Activated T-cell treated with anti-CD3 and anti-CD28 coated beads, Interleukin-2, amount 50 U/mL, for 72 hours (primary cell): ENCODE measurements at places on chromosomes 4 and X. TPM values are rescaled to one million over a fixed set of nuclear protein-coding genes. Genes with fewer than 3 reads are reported as not detected.

- DNase-seq, result no peak
Measured at GRCh38 chr4:77209936-77210335, 52.9 kb downstream of the CCNG2 start.

Gene ETDC
- not detected for total RNA-seq

Gene BCOR
- total RNA-seq, result 65.5 TPM

DNA sequence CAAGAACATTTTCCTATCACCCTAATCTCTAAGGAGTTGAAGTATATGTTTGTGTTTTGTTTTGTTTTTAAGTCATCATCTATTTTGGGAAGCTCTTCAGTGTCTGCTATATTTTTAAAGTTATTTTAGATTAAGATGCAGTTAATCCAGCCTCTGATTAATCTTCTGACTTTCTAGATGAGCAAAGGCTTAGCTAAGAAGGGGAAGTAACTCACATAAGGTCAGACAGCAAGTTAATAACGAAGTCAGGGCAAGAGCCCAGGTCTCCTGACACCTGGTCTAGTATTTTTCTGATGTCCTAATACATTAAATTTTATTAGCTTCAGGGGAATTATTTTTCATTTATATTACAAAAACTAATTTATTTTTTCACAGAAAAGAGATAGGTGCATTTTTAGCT is 168.5 kb downstream of the SOWAHB start:
- no peak for DNase-seq

DNA sequence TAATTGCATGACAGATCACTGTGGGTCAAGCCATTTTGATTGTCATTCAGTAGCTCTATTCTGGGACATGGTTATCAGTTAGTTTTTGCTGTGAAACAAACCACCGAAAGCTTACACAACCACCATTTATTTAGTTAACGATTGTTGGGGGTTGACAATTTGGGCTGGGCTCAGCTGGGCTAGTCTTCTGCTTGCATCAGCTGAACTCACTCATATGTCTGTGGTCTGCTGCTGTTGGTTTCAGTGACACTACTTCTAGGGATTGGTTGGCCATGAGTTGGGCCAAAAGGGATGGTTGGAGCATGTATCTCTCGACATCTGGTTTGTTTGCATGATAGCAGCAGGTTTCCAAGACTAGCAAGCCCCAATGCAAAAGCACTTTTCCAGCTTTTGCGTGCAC is 5.3 kb upstream of the SMIM10 start:
- DNase-seq, result no peak

DNA sequence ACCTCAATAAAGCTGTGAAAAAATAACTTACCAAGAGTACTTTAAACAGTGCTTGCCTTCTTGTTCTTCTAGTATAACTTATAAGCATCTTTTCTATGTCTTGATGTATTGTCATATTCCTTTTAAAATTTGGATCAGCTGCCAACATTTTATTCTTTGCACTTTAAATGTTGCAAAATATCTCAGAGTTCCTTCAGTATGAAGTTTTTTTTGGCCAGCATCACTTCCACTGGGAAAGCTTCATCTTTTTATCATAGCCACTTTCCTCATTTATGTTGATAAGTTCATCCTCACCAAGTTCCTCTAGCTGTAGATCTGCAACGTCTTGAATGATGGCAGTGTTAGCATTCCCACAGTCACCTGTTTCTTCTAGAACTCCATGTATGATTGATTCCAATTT is 24.2 kb downstream of the CXorf58 start:
- DNase-seq, result no peak

- DNase-seq, result no peak
Measured at GRCh38 chr4:76639288-76639687, 204.3 kb downstream of the SHROOM3 start.

- no peak for DNase-seq
Measured at GRCh38 chr4:26015133-26015651, 101.2 kb downstream of the SMIM20 start.

GRCh38 chr4:87843936-87844335 is 11.2 kb downstream of the MEPE start:
- DNase-seq, result no peak

DNA sequence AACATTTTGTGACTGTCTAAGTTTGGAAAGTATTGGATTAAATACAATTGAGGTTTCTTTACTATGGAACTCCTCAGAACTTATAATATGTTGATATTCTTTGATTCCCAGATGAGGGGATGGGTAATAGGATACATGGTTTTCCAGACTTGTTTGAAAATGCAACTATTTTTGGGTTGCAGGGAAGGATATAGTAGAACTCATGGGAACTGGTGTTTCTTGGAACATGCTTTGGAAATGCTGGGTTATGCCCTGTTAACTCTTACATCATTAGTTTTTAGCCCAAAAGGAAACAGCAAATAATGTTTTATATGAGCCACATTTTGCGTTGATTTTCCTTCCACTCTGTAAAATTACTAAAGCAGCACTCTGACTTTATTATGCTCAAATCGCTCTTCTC is 41.9 kb downstream of the HPF1 start:
- DNase-seq, result no peak

DNA sequence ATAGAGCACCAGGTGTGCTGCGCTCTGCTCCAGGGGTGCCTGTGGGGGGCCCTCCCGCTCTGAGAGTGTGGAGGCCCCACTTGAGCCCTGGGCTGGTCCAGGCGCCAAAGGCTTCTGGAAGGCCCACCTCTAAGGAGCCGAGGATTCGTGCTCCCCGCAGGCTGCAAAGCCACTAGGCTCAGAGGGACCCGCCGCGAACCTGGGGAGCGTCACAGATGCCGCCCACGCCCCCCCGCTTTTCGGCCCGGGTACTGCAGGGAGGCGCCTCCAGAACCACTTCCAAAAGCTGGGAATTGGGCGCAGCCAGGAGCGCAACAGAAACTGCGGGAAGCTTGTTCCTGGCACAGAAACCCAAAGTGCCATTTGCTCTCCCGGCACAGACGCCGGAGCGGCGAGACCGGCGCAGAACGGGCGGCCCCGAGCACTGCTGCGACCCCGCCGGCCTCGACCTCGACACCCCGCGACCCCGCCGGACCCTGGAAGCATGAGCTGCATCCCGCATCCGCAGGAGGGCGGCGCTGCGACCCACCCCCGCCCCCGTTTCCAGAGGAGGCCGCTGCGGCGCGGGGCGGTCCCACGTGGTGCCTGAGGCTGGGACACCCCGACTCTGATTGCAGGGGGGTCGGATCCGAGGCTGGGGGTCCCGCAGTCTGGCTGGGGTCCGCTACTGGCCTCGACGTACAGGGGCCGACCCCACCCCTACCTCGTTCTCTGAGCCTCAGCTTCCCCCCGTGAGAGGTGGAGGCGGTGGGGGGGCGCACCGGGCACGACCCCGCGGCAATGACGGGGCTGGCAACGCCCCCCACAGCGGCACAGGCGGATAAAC is 30.8 kb downstream of the CPLX1 start:
- no peak for DNase-seq

DNA sequence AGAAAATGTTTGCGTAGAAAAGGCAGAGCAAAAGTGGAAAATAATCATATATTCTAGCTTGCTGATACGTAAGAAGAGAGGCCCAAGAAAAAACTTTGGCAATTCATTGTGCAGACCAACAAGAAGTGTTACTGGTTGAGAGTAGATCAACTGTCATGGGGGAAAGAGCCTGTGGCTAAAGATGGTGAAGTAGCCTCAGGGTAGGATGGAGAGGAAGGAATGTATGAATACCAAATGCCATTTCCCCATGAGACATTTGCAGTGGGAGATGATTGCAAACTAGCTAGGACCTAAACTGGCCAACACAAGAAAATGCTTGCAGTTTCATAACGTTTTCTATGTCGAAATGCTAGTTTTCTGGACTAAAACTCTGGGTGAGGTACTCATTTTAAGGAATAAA is 47.7 kb upstream of the ADGRL3 start:
- no peak for DNase-seq

DNA sequence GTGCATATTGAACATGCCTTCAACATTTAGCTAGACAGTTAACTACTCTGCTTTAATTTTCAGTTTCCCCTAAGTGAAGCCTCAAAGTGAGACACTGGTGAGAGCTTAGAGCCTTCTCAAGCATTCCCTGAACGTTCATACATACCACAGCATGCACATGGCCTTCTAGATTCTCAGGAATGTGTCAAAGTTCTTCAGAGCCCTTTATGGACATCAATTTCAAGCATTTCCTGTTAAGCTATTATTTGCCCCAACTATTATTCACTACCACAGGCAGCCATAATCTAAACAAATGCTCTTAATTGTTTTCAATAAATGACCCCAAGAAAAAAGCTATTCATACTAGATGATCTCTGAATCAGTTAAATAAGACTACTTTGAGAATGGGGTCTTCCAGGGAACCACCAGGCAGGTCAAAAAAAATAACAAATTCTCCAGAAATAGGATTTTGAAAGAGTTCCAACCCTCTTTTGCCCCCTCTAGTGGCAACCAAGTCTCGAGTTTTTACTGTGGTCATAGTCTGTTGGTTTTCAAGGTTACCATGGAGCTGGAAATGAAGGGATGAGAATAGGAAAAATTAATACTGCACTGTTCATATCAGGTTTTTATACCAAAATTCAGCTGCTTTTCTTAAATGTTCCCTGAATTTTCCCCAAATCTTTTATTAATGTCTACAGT is 235.4 kb downstream of the RAB28 start:
- DNase-seq, result no peak

DNA sequence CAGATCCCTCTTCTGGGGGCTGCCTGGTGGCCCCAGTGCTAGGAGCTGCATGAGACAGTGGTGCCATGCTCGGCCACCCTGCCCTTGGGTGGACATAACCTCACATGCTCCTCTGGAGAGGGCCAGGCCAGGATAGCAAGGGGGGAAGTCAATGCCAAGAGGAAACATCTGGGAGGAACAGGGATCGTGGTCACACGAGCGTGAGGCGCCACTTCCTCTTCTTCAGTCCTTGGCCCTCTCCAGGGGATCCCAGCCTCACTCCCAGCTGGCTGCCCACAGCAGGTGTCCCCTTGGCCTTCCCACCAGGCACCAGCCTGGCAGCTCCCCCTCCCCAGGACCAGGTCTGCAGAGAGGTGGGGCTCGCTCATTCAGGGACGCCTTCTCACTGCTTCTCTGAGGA is 28.6 kb downstream of the TBC1D14 start:
- no peak for DNase-seq

GRCh38 chr4:55610381-55610780 is 18.3 kb upstream of the PDCL2 start:
- DNase-seq, result no peak

DNA sequence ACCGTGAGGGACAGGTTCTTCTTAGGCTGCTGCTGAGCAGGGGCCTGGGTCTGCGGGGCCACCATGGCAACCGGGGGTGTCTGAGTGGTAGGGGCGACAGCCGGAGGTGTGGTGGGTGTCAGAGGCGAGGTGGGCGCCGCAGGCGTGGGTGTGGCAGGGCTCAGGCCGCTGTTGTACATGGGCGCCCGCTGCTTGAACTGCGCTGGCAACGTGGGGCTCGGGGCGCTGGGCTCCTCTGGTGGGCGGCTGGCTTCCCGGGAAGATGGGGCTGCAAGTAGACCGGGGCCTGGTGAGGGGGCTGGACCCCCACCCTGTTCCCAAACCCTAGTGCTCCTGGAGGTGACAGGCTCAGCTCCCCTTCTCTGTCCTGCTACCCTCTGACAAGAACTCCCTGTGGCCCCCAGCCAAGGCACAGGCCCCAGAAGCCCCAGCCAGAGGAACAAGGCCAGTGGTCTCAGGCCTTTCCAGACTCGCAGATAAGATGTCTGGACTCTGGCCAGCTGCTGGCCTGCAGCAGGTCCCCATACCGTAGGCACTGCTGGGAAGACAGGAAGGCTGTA is 24.8 kb downstream of the NELFA start:
- no peak for DNase-seq

DNA sequence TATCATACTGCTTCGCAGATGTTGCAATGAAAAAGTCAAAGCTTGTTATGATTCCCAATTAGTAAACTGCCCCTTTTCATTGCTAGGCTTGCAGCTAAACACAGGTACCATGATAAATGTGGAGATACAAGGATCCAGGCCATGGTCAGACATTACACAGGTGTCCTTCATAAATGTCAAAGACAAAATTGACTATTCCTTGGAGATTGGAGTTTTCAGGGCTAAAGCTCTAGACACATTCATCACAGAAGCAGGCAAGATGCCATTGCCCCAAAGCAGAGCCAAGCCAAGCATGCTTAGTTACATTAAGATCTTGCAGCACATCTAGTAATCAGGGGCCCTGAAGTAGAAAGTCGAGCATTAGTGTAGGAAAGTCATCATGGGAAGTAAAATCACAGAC is 111.3 kb upstream of the INTU start:
- no peak for DNase-seq

DNA sequence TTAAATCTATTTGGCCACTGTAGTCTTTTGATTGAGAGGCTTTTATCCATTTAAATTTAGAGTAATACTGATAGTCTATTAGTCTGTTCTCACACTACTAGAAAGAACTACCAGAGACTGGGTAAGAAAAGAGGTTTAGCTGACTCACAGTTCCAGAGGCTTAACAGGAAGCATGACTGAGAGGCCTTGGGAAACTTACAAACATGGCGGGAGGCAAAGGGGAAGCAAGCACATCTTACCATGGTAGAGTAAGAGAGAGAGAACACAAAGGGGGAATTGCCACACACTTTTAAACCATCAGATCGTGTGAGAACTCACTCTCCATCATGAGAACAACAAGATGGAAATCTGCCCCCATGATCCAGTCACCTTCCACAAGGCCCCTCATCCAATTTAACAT is 410.9 kb downstream of the PDGFC start:
- DNase-seq, result no peak

GRCh38 chr4:156799121-156799589 is 172.4 kb downstream of the PDGFC start:
- DNase-seq, result no peak

DNA sequence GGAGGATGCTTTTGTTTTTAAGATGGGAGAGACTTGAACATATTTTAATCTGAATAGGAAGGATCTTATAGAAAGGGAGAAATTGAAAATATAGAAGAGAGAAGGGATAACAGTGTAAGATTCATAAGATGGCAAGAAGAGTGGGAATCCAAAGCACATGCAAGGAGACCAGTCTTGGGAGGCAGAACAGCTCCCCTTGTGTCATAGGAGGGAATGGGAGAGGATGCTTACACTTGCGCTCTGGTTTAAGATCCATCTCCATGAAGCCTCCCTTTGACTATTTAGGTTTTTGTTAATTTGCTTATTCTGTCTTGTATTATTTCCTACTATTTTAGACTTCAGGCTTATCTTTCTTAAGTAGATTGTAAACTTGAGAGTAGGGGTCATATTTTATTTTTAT is 42.7 kb downstream of the KIF4A start:
- no peak for DNase-seq

- DNase-seq, result no peak
Measured at GRCh38 chr4:78092850-78093249, 35.7 kb downstream of the FRAS1 start.

GRCh38 chr4:148795156-148795864 is 353.1 kb upstream of the NR3C2 start:
- DNase-seq, result no peak

- no peak for DNase-seq
Measured at GRCh38 chrX:149433451-149433850, 71.7 kb downstream of the IDS start.

DNA sequence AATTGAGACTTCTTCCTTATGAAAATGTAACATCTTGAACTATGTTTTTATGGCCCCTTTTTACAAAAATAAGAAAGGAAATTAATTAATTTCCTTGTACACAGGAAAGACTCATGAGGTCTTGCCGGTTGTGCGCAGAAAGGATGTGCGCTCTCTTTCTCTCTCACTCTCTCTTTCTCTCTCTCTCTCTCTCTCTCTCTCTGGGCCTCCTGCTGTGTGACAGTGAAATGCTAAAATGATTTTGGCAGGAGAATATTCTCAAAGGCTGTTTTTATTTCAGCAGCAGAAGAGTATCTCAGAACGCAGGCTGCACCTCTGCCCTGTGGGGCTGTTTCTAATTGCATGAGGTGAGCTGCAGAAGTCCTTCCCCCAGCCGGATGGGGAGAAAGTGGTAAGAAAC is 349.0 kb downstream of the MID1IP1 start:
- no peak for DNase-seq

GRCh38 chr4:2333356-2333841 is 71.5 kb upstream of the MXD4 start:
- DNase-seq, result no peak
